ENCODE measurements at places on chromosomes 2 and 18.

GRCh38 chr18:54163453-54163852 is 61.0 kb downstream of the MBD2 start:
- DNase-seq = no peak

DNA sequence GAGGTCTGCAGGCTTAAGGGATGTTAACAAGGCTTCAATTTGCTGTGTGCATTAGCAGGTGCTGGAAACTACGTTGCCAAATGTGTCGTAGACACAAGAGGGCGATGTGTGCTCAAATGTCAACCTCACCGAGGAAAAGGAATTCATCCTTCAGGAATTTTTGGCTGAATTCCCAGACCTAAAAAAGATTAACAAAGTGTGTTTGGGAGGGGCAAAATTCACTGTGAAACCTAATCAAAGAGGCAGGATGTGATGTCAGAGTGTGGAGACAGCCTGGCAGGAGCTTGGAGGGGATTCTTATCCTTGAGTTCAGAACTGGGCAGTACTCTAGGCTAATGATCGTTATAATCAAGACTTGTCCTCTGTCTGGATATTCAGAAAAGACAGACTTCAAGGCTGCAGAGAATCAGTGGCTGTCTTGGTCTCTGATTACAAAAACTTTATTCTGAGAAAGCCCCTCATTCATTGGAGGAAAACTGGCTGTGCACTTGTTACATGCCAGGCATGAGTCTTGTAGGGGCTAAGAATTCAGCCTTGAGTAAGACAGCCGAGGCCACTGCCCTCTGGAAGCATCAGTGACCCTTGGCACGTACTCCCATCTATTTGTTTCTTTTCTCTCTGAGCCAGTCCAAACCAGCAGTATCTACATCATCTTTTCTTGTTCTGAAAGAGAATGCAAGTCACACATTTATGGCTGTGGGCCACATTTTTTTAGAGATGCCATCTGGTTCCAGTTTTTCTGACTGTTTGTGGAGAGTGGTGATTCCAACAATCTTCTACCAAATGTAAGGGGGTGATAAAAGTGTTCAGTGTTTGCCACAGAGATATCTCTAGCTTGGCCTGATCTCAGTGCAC is 18.7 kb upstream of the SCYGR1 start:
- peak; percentile 99 for DNase-seq

DNA sequence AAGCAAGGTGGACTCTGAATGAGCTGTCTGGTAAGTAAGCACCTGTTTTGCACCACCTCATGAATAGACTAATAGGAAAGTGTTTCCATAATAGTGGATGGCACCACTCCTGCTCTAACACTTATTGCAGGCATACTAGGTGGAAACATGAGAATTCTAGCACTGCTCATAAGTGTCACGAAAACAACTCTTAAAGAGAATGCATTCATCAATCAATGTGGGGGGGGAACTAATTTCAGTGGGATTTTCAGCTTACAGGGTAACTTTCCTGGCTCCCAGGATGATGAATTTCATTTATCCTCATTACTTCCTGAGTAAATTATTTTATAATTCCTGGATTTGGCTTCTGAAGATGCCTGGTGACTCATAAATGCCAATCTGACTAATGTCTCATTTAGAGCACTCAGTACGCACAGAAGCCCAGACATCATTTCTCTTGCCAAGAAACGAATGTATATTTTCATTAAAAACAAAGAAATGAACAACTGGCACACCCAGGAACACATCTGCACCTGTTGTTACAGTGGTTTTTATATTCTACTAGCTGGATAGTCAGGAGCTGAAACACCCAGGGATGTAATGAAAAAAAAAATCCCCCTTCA is 129.6 kb downstream of the PID1 start:
- peak; percentile 51 for DNase-seq

DNA sequence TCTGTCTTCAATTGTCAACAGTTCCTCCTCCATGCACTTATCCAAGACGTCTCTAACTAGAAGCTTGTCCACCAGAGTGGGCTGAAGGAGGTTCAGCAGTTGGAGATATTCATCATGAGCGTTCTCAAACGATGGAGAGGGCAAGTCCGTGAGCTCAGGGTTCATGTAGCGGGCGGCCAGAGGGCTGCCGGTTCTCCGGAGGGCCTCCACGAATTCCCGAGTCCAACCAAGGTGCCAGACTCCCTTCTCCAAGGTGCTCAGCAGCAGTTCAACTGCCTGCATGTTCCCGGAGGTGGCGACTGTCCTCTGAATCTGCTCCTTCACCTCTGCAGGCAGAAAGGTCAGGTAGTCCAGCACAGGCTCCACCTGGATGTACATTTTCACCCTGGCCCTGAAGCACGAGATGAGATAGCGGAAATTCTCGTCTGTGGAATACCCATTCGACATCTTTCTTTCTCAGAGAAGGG is 590 bp downstream of the IFIH1 start:
- no peak for DNase-seq

- no peak for DNase-seq
Observed at GRCh38 chr2:241237949-241238371, 49.5 kb downstream of the ANO7 start.
